Fibroblast of skin of scalp (primary cell): ENCODE measurements at places on chromosomes 2 and 18.

DNA sequence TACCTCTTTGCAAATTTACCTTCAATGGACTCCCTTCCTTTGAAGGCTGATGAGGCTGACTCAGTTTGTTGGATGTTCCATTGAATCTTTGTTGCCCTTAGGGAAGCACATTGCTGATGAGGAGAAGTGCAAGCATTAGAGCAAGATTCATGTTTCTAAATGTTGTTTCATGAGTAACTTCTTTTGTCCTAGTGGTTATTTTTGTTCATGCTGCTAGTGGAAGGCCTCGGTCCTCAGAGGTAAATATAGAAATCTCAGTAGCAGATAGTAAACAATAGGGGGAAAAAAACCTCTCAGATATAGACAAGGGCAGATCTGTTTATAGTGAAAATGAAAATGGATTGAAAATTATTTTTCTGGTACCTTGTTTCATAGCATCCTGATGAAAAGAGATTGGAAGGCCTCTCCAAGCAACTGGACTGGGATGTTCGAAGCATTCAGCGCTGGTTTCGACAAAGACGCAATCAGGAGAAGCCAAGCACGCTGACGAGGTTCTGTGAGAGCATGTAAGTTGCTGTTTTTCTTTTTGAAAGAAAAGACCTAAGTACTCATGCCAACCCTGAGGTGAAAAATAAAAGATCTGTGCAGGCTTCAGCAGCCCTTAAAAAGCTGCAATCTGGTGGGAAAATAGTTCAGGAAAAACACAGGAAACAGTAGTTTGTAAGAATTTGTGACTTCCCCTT, 104.9 kb downstream of the CERS6 start:
- DNase-seq = no peak

DNA sequence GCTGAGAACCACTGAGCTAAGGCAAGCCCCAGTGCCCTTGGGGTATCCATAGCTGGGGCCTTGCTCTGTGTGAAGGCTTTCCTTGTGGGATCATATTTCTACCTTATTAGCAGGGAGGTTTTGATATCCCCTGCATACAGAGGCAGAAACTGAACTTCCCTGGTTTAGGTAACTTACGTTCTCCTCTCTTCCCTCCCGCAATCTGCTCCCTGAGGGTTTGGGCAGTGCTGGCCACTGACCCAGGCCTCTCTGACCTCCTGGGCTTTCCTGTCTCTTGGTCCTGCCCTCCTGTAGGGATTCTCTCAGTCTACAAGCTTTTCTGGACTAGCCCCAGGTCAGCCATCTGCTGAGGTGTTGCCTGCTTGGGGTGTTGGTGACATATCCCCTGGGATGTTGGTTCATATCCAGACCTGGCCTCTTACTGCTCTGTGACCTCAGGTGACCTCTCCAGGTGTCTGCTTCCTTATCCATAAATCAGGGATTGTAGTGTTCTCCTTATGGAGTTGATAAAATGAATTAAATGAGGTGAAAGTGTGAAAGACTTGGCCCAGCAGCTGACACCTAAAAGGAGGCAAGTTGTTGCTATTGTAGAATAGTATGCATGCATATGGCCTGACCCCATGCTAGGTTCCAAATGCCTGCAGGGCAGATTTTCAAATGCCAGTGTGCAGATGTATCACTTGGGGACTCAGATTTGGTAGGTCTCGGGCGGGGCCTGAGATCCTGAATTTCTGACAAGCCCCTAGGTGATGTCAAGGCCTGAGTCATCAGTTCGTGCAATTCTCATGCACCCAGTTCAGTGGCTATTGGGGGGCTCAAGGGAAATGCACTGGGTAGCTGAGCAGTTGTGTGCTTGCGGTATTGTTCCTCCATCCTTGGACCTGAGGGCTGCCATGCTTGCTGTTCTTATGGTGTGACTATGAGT, 106.6 kb downstream of the FHOD3 start:
- DNase-seq = no peak

DNA sequence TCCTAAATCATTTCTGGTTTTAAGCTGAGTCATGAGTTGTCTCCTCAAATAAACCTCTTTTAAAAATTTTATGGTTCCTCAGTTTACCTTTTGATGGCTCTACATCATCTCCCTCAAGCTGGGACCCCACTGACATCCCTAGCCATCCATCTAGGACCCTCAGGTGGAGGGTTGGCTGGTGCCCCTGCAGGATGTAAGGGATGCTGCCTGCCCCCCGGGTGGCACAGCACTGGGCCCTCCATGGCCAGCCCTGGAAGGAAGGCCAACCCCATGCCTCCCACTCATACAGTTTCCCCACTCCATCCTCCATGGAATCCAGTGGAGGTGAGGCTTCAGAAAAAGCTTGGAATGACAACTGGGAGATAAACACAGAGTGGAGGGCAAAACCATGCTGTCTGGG, 17.2 kb upstream of the GPC1 start:
- DNase-seq = no peak

GRCh38 chr2:120229341-120229740, 6.1 kb upstream of the TMEM185B start:
- DNase-seq = no peak

- no peak for DNase-seq
These were observed 15.3 kb upstream of the TGIF1 start for GRCh38 chr18:3434685-3435084.

DNA sequence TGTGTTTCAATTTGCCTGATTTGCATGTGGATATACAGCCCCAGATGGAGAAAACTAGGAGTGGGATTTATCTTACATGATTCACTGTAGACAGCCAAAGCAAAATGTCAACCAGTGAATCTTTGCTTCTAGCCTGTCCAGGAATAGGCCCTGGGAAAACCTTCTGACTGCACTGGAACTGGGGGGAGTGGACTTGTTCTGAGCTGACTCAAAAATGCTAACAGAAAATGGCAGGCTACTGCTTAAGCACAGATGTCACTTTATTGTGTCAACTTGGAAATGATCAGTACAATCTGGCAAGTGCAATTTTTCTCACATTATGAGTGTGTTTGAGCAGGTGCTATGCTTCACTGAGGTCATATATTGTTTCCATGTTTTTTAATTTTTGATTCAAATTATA, 593.7 kb downstream of the NRXN1 start:
- DNase-seq = no peak

DNA sequence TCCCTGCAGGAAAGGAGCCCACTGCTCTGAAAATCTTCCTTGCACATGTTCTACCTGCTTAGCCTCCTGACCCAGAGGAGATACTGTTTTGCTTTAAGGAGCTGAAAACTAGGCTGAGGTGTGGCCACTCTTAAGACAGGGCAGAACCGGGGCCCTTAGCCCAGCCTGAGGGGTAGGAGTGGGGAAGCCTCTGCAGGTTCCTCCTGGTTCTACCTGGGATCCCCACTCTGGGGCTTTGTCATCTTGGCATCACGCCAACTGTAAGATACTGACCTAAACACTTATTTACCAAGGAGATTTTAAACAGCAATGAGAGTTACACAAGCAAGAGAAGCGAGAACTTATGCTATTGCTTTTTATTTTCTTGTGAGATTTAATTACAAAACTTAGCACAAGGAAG, 86.9 kb downstream of the KCTD1 start:
- DNase-seq = no peak

DNA sequence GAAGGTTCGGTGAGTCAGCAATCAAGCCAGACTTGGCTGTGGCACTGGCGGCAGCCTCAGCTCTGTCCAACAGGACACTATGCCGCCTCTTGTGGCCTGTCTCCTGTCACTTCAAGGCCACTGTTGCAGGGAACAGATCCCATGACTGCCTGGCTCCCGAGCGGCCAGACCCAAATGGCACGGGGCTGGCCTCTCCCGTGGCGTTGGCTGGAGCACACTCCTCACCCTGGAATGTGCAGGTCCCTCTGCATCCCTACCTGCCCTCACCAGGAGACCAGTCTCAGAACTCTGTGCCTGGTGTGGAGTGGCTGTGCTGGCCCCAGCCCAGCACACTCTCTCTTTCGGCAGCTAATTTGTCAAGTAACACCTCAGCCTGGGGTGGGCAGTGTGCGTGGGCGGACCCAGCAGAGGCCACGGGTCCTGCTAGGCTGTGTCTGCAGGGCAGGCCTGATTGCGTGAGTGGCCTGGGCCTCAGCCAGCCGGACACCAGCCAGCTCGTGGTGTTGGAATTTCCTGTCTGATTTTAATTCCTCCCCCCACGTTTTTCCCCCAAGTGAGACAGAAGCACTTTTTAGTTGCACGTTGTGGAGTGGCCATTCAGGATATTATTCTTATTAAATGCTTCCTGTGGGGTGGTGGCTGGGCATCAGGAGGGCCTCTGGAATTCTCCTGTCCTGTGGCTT, 179.3 kb downstream of the GLI2 start:
- DNase-seq = peak; percentile 92

GRCh38 chr18:66280470-66280869, 323.4 kb downstream of the CDH19 start:
- no peak for DNase-seq

GRCh38 chr2:209525834-209526281, 102.0 kb downstream of the MAP2 start:
- peak; percentile 94 for DNase-seq

- DNase-seq = no peak
These were observed 135.6 kb upstream of the LGALSL start for GRCh38 chr2:64318476-64318748.

DNA sequence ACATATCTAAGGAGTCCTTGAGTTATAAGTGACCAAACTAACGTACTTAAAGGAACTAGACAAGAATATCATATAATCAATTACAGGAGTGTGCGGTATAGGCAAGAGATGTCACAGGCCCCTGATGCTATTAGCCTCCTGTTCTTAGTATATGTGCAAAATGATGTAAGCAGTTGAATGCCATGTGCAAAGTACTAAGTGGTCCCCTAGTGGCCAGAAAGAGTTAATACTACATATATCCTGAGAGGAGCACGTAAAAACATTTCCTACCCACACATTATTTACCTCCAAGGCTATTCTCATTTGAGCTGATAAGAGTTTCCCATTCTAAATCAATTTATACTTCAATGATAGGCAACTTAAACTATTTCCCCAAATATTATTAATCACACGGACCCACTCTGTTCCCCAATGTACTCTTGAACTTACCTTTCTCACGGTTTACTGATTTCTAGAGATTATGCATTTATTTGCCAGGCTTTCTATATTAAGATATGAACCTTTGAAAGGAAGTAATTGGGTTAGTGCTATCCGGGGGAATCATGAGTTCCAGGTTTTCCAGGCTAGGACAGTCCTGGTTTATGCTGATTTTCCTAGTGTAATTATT, 158.0 kb upstream of the KLHL14 start:
- DNase-seq = peak; percentile 60

- no peak for DNase-seq
These were observed at the start of gene KRTCAP3 for GRCh38 chr2:27441958-27442919. KRTCAP3 (plus strand) TSS chr2:27442381; CDS start chr2:27442413, 32 bp downstream.

DNA sequence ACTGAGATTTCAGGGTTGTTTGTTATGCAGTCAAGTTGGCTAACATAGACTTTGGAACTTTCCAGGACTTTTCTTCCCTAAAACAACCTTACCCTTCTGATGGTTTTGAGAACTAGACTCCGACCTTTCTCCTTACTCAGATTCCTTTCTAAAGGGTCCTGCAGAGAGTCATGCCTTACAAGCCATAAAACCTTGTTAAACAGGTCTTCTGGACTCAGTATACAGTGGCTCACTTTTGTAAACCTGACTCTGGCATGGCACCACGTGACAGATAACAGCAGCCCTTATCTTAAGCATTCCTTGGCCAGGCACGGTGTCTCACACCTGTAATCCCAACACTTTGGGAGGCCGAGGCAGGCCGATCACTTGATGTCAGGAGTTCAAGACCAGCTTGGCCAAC, 253.2 kb upstream of the RAB6C start:
- no peak for DNase-seq

DNA sequence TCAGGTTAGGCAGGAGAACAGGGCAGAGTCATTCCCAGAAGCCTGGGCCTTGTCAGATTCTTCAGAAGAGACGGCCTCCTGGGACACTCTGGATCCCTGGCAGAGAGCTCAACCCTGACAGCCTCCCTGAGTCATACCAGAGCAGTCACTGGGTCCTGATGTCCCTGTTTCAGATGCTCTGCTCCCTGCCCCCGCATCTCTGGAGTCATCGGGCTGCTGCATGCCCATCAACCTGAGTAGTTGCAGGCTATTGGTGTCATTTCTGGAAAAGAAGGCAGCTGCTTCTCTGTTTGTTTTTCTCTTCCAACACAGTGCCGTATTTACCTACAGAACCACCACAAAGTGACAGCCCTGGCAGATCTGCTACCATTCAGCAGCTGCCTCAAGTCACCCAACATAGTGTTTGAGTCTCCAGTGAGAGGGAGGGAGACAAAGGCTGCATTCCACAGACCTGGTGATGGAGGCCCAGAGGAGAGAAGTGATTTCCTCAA, 145.1 kb downstream of the B3GNT2 start:
- DNase-seq = peak; percentile 45

GRCh38 chr2:72942881-72943418, 25.6 kb downstream of the EMX1 start:
- no peak for DNase-seq

GRCh38 chr2:16691261-16691660, 25.6 kb upstream of the CYRIA start:
- no peak for DNase-seq

- no peak for DNase-seq
These were observed 12.7 kb downstream of the TRIM54 start for GRCh38 chr2:27294928-27295327.

- DNase-seq = no peak
These were observed 25.8 kb downstream of the CIDEA start for GRCh38 chr18:12279781-12280531.

DNA sequence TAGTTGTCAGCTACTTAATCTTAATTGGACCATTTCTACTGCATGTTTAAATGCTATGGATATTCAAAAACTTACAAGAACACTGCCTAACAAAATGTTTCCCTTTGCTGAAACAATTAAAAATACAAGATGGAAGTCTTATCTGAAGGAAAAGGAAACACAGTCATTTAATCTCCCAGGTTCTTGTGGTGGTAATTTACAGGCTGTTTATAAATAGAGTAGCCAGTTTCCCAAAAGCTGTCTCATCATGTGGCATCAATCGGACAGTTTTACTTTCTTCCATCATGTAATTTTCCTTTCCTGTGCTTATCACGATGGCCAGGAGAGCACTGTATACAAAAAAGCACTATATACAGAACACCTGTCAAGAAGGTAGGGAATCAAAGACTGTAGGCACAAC, 368.1 kb downstream of the ZEB2 start:
- DNase-seq = no peak

DNA sequence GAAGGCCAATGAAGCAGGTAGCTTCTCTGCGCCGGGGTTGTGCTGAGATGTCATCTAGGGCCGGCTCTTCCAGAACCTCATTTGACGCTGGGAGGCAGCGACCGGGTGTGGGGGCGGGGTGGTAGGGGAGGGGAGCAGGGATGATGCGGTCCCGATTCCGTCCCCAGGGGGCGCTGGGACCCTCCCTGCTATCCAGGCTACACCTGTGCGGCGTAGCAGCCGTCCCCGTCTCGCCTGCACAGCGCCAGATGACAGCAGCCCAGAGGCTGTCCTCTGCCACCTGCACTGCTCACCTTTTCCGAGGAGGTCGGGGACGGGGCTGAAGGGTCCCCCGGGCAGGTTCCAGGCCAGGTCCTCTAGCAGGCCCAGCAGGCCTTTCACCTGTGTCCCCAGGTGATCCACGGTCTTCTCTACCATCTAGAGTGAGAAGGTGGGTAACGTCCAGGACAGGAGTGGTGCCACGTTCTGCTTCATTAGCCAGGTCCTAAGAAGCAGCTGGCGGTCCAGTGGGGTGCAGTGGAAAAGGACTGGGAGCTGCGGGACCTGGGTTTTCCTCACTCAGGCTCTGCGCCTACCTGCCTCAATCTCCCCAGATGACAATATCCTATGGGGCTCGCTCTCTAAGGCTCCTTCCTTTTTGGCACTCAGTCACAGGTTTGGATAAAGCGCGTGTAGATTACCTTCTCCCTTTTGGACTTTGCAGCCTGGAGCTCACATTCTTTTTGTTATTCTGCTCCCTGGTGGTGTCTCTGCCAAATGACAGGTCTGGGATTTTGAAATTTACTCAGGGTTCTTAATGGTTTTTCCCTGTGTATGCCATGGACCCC, 56.0 kb upstream of the RAB6C start:
- DNase-seq = peak; percentile 52
